ENCODE measurements at places on chromosomes 2 and 18.

GRCh38 chr2:51595836-51596235, 563.9 kb upstream of the NRXN1 start:
- no peak for DNase-seq

- DNase-seq = no peak
These were observed 14.8 kb upstream of the INHBB start for GRCh38 chr2:120330946-120331822.

DNA sequence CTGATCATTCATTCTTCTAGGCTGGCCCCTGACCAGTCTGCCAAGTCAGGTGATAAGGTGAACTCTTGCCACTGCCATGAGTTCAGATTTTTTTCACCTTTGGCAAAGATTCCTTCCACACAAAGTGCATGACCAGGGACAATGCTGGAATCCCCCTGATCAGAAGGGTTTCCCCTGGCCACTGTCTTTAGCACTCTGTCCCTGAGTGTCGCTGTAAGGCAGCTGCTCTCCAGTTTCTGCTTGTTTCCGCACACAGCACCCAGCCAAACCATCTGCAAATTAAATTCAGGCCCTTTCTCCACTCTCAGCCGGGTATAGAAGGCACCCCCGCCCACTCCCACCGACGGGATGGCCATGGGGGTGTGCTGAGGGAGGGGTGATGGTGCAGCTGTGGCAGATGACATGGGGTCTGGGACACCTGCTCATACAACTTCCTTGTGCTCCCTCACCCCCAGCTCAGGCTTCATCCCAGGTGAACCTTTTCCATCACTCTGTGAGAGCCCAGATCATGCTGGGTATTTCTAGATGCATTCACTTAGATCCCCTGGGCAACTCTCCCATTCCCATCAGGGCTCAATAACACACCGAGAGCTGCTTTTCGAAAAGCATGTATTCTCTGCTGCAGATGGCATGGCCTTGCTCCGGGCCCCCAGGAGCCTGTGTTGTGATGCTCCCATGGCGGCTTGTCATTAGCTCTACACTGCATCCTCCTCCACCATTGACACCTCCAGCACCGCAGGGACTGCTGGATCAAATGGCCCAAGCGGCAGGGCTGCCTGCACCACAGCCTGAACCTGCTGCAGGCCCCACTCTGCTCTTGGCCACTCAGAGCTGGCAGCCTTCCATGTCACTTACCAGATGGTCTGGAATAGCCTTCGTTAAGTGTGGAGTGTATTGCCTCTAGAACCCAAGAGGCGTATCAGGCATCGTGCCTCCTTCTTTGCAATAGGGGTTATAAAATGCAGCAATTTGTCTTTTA, 52.3 kb upstream of the ROCK2 start:
- DNase-seq = no peak

DNA sequence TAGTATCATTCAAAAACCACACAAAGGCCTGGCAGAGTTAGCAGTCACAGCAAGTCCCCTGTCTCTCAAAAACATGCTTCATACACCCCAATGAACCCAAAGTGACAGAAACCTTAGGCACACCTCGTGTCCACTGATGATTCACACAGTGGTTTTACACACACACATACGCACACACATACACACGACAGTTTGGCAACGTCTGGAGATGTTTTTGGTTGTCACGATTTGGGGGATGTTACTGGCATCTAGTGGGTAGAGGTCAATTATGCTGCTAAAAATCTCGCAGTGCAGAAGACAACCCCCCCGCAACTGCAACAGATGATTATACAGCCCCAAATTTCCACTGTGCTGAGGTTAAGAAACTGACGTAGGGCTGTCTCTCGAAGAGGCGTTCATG, 72.9 kb upstream of the PARD3B start:
- DNase-seq = no peak

GRCh38 chr2:32235315-32235714, 29.4 kb downstream of the NLRC4 start:
- DNase-seq = no peak

DNA sequence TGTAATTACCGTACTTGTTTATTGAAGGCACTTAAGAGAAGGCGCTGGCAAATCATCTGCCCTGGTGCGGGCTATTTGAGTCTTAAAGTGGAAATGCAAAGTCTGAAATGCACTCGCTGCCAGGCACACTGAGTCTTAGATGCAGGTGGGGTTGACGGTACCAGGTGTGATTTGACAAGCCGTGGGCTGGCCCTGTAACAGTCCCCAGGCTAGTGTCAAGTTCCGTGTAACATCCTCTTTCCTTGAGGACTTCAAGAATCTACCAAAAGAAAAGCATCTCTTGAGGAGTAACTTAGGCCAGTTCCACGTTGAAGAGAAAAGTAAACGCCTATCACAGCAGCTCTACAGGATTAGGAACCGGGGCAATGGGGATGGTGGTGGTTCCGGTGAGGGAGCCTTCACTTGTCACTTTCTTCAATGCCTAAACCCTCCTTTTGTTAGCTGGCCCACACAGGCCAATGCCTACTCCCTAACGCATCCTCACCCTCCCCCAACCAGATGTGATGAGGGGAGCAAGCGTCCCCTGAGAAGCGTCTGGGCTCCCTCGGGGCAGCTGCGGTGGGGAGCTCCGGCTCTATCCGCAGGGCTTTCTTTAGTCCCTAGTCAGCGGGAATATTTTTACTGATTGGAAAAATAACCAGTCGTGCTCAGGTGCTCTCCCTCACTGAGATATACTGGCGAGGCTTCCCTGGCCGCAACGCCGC, 1.5 kb upstream of the UGP2 start:
- no peak for DNase-seq

Measured in T-helper 2 cell (primary cell).